Pulmonary artery endothelial cell (primary cell): ENCODE measurements at places on chromosomes 12 and 14.
A peak's percentile ranks its signal among the peaks of the same experiment; 100 is the strongest.

DNA sequence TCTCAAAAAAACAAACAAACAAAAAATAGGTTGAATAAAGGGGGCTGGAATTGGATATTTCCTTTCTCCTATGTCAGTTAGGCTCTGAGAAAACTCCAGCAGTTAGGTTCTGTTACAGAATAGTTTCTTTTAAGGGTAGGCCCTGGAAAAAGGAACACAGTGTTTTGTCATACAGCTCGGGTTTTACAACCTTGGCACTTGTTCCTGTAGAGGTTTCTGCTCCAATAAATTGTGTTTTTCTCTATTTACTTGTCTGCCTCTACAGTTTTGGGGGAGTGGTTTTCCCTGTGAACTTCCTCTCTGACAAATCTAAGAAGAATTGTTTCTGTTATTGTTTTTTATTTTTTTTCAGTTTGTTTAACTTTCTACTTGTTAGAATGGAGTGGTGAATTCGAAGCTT lies 167.6 kb downstream of the ACSS3 start:
- DNase-seq: no peak

DNA sequence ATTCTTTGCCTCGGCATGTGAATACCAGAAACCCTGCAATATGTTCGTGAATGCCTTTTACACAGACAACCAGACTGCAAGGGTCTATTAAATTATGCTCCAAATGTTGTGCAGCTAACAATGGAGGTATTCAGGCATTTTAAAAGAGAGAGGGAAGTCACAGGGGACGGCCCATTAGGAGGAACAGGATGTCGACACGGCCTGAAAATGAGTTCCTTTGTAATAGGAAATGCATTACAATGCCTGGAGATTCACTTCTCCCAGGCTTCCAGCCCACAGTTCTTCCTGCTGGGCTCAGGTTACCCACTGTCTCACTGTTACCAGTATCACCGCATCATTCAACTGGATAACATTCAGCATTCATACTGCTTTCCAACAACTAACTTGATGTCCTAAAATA lies 2.5 kb downstream of the DUSP6 start:
- DNase-seq: no peak

- no peak for DNase-seq
These were observed 93.8 kb upstream of the MAP1LC3B2 start for GRCh38 chr12:116465407-116465806.

GRCh38 chr14:63852817-63853731 lies at the start of gene SYNE2:
SYNE2 (plus strand) TSS chr14:63853004; CDS start chr14:63909149, 56,145 bp downstream.
- peak; percentile 37 for DNase-seq

DNA sequence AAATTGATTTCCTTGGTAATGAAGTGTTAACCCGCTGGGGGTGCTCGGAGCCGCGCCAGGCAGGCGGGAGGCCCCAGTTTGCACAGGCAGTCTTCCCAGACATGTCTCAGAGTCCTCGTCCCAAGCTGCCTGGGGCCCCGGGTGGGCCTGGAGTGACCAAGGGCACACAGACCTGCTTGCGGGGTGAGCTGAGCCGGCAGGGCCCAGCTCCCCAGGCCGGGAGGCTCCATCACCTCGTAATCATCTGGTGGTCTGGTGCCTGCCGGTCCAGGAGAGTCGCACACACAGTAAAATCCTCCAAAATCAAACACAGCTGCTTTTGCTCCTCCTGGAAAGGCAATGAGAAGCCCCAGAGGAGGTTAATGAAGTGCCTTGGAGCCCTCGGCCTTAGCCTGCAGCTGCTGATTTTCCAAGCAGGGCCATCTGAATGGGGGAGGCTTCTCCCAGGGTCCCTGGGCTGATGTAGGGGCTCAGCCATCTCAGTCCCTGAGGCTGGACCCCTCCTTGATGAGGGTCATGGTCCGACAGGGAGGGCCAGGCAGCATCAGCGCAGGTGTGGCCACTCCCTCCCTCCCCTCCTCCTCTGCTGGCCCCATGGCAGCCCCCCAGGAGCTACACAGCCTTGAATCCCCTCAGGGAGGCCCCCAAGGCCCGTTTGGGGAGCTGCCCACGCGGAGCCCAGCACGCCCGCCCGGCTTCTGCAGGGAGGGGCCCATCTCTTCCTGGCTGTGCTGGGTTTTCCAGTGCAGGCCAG lies 39.4 kb upstream of the FBRSL1 start:
- DNase-seq: no peak

DNA sequence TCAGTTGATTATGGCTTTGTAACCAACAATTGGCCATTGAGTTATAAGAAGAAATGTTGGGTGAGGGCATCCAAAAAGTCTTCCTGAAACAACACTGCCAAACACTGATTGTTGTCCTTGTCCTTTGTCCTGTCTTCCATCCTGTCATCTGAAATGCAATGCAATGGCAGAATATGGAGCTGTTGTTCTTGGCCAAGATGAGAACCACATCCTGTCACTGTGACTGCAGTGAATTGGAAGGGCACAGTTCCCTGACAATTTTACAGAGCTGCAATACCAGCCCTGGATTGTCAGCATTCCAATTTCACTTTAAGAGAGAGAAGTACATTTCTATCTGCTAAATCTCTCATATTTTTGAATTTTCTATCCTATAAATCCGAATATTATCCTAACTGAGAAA lies 613.3 kb downstream of the FLRT2 start:
- DNase-seq: no peak

DNA sequence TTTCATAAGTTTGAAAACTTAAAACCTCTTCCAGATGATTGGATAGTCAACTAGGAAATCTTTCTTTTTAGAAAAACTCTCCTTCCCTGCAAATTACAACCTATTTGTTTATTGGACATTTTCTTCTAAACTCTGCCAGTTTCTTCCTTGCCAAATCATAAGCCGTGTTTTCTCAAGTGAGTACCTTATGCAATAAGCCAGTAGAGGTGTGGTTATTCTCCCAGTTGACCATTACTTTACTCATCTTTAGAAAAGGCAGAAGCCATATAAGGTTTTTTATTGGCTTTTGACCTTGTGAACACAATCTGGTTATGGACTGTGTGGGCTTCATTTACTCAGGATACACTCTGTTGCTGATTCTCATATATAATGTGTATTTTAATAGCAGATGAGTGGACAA lies 14.6 kb downstream of the ACTR6 start:
- no peak for DNase-seq

- no peak for DNase-seq
These were observed 15.5 kb downstream of the TRMT5 start for GRCh38 chr14:60965402-60965801.

- no peak for DNase-seq
These were observed 9.6 kb upstream of the HSPB8 start for GRCh38 chr12:119169150-119169549.

- DNase-seq: no peak
These were observed 22.5 kb upstream of the FOXG1 start for GRCh38 chr14:28744126-28744525.

- DNase-seq: no peak
These were observed 10.2 kb upstream of the CLMN start for GRCh38 chr14:95329941-95330340.

DNA sequence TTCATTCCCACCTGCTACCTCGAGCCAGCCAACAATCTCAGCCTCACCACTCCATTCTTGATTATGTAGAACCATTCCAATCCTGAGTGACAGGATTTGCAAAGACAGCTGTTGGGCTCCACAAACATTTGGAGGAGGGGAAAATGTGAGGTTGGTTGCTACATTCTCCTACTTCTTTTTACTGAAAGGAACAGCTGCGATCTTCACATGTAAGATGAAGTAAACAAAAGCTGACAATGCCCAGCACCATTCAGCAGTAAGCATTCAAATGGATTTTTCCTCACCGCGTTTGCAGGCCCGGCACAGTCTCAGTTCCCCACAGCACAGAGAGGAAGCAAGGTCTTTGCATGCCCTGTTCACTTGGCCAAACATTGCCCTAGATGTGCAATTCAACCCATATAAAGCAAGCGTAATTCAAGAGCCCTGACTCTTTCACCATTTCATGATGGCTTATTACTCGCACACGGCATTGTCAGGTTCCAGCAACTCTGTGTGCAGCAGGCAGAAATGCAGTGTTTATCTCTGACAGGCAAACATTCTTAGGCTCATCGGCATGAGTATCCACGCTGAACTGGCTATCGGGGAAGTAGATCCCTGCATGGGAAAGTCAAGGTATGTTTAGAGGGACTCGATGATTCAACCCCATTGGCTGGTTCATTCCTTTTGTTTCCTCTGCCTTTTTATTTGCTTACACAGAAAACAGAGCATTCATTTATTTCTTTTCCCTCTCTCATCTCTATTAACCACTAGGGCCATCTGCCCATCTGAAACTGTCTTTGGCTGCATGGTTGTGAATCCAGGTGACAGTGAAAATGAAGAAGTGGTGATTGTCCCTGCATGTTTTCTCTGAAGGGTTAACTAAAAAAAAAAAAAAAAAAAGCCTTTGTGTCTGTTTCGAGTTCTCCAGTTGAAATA lies 236.1 kb upstream of the PLEKHG7 start:
- DNase-seq: no peak
